ENCODE measurements at places on chromosomes 4 and X.

DNA sequence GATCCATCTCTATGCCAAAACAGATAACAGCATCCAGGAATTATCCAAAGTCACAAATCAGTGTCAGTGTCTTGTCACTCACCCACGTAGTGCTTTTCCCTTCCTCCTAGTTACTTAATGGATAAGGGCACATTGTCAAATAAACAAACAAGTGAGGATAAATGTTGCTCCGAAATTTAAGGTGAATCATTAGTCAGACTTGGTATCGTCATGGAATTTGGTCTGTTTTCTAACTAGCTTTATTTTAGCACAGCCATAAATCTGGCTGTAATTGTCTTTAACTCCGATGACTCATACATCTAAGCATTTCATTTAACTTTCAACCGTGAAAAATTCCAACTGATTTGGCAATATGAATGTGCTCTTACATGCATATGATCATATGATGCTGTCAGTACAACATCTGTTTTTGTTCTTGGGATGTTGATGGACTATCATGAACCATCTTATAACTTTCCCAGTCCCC is 83.3 kb downstream of the SNCA start:
- DNase-seq: no peak

GRCh38 chr4:16259889-16260246 is 33.6 kb upstream of the TAPT1 start:
- no peak for DNase-seq

DNA sequence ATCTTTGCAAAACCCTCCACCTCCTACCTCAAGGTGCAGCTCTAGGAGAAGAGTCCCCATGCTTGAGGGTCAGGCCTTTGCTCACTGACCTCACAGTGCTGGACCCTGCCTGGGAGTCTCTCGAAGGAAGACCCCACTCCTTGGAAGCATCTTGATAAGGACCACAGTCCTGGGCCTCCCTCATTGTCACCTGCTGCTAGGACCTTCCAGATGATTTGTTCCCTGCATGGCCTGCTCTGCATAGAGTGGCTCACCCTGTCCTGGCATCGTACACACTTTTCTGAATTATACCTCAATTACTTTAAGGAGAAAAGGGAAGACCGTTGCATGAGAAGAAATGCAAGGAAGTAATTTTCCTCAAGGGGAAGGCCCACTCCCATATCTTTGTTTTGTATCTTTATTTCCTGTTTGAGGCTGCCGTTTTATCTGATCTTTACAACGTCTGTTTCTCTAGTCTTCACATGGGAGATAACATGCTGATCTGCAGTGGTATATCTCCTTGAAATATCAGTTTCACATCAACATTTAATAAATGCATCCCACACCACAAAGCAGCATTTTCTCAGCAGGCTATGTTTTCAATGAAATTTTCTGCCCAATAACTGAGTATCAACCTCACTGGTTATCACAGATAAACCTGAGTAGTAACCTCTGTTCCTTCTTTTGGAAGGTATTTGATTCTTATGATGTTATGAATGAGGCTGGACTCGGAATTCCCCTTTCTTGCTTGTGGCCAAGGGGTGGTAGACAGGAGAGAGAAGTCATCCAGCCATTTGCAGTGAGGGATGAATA is 15.0 kb upstream of the AKAP17A start:
- DNase-seq: no peak

DNA sequence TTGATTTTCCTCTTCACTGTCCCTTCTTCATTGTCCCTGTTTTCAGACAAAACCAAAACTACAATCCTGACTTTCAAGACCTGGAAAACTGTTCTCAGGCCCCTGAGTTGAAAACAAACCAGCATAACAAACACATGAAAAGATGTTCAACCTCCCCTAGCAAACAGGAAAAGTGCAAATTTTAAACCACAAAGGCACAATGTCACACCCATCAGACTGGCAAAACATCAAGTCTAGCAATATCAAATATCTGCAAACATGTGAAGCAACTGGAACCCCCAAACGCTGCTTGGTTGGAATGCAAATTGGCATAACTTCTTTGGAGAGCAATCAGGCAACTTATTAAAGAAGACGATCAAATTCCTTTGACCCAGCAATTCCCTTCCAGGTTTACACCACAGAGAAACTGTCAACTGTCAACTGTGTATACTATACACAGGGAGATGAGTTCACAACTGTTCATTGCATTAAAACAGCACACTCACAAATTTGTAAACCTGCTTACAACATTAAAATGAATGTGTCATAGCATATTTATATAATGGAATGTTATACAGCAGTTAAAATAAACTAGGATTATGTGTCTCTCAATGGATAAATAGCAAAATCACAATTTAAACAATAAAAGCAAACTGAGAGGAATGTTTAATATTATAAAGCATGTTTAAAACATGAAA is 7.0 kb downstream of the USP46 start:
- no peak for DNase-seq

- DNase-seq: no peak
Observed at GRCh38 chr4:5776510-5776909, 65.5 kb downstream of the EVC start.

All from heart right ventricle (tissue), 16 donors.